CD4-positive, alpha-beta T cell treated with Interleukin-21 for 1 hour (primary cell): ENCODE measurements at places on chromosomes 13 and 19.
A peak's percentile ranks its signal among the peaks of the same experiment; 100 is the strongest.

GRCh38 chr19:13262450-13262849 is 112.2 kb downstream of the IER2 start:
- peak; percentile 72 for DNase-seq

- no peak for DNase-seq
Observed at GRCh38 chr13:99900960-99901359, 70.6 kb downstream of the ZIC5 start.

GRCh38 chr19:5178841-5179240 is 161.8 kb downstream of the PTPRS start:
- DNase-seq: no peak

DNA sequence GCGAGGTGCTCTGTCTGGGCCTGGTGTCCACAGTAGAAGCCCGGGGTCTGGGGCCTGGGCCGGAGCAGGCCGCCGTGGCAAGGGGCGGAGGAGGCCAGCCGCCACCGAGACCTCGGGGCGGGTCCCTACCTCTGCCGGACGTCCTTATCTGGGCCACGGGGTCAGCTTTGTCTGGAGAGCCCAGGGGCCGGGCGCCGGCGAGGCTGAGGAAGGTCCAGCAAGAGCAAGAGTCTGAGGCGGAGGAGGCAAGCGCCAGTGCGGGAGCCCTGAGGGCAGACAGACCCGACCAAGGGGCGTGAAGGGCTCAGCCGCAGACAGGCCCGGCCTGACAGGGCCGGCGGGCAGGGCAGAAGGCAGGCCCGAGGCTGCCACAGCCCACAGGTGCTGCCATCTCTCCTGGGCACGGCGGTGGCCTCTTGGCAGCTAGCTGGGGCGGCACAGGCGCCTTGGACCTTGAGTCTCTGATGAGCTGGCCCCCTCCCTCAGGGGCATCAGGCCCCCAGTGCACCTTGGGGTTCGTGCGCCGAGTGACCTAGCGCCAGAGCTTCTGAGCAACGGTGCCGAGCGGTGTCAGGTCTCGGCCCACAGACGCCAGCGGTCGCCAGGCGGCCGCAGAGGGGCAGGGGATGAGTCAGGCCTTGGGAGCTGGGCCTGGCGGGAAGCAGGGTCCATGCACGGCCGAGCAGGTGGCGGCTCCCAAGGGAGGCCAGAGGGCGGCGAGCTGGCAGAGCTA is 19.1 kb upstream of the AKAP8 start:
- DNase-seq: no peak

DNA sequence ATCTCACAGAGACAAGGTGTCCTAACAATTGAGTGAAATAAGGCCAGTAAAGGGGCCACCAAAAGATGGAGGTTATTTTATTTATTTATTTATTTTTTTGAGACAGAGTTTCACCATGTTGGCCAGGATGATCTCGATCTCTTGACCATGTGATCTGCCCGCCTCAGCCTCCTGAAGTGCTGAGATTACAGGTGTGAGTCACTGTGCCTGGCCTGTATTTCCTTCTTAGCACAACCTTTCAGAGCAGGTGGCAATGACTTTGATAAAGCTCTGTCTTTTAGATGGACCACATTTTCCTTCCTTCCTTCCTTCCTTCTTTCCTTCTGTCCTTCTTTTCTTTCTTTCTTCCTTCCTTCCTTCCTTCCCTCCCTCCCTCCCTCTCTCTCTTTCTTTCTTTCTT is 11.0 kb upstream of the DOCK6 start:
- DNase-seq: no peak

GRCh38 chr19:18723871-18724377 is 40.4 kb downstream of the CRTC1 start:
- DNase-seq: no peak
